ENCODE measurements at places on chromosomes 4 and X.

- DNase-seq: no peak
Measured at GRCh38 chr4:98581126-98581525, 77.3 kb downstream of the TSPAN5 start.

GRCh38 chr4:77074381-77074831 lies 1.4 kb downstream of the CCNI start:
- no peak for DNase-seq

GRCh38 chr4:95170176-95170575 lies 378.6 kb downstream of the UNC5C start:
- no peak for DNase-seq

- DNase-seq: no peak
Measured at GRCh38 chrX:44344687-44345086, 1.2 kb upstream of the EFHC2 start.

DNA sequence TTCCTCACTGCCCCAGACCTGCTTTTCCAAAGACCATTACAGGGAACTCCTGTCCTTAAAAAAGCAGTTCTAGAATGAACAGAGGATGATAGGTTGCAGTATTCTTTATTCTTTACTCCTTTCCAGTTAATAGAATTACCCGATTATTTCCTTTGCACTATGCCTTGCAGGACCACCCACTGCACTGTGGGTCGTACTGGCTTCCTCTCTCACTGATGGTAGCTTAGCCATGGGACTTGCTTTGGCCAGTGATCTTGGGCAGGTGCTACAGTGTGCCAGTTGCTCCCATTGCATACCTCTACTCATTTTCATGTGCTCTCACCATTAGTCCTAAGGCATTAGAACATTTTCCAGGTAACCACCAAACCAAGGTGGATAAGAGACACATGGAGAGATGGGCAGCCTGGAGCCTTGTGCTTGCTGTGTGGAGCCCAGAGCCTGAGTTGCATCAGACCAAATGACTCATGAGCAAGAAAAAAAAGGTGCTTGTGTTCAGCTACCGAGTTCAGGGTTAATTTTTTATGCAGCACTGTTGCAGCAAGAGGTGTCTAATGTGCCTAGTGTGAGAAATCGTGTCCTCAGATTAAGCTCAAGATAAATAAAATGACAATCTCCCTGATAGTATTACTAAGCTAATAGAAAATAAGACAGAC lies 7.6 kb upstream of the UNC5C start:
- DNase-seq: no peak

DNA sequence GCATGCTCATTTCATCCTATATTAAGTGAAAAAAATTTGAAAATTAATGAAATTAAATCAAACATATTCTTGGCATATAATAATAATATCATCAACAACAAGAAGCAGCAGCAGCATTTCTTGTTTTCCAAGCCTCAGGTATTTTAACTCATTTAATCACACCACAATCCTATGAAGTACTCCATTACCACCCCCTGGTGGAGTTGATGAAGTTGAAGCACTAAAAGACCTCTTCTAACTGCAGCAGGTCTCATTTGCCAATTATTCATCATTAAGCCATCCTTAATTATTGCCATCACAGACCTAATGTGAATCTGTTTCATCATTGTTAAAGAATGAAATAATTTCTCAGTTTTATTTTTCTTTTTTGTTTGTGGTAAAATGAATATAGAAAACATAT lies 801.4 kb upstream of the GRID2 start:
- no peak for DNase-seq

DNA sequence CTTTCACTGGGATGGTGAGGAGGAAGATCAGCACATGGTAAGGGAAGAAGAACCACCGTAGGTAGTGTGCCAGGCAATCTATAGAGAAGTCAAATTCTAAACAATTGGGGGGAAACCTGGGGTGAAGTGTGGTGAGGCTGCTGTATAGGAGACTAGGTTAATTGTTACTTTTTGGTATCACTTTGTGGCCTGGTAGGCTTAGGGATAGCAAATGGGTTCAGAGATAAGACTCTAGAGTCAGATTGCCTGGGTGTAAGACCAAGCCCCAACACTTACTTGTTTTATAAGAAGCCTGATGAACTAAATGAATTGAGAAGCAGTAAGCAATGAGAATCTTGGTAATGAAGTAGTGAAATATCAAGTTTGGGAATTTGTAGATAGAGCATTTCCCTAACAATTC lies 8.7 kb downstream of the SMAD1 start:
- no peak for DNase-seq

DNA sequence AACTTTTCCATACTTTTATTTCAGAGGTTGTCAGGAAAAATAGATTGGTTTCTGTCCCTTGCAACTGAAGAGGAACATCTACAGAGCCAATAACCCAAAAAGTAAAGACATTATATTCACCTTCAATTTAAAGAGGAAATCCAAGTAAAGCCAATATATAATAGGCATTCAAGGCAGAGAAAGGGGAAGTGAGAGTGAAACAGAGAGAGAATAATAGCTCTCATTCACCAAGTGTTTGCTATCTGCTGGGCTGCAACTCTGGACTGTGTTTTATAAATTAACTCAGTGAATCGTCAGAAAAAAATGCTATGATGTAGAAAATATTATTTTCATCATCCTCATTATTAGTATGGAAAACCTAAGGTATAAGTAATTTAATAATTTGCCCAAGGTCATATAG lies 448.5 kb downstream of the TRAM1L1 start:
- DNase-seq: no peak

DNA sequence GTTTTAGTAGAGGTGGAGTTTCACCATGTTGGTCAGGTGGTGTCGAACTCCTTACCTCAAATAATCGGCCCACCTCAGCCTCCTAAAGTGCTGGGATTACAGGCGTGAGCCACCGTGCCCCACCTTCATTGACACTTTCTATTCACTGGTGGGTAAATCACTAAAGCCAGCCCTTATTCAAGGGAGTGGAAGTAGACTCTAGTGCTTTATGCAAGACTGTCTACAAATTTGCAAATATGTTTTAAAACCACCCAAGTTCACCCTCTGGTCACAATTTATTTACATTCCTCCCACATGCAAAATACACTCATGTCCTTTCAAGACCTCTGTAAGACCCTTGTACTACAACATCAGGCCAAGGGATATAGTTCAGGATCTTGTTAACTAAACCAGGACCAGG lies 45.0 kb downstream of the SLC34A2 start:
- no peak for DNase-seq

GRCh38 chr4:78592088-78592783 lies 40.7 kb downstream of the ANXA3 start:
- no peak for DNase-seq

- no peak for DNase-seq
Measured at GRCh38 chrX:96455078-96455477, 229.6 kb upstream of the DIAPH2 start.

- no peak for DNase-seq
Measured at GRCh38 chrX:22345884-22346283, 73.2 kb downstream of the CBLL2 start.

DNA sequence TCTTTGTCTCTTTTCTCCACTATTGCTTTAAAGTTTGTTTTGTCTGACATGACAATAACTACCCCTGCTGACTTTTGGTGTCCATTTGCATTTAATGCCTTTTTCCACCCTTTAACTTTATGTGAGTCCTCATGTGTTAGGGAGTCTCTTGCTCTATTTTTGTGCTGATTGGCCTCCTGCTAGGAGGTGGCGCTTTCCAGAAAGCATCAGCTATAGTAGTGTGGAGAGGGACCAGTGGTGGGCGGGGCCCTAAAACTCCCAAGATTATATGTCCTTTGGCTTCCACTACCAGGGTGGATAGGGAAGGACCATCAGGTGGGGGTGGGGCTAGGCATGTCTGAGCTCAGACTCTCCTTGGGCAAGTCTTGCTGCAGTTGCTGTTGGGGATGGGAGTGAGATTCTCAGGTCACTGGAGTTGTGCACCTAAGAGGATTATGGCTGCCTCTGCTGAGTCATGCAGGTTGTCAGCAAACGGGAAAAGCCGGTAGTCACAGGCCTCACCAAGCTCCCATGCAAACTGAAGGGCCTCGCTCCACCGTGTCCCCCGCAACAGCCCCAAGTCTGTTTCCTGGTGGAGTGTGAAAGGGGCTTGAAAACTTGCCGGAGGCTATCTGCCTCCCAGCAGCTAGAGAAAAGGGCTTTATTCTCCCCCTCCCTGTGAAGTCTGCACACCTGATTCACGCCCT lies 156.3 kb downstream of the CPEB2 start:
- DNase-seq: no peak

GRCh38 chr4:996997-997374 lies 3.8 kb upstream of the SLC26A1 start:
- no peak for DNase-seq

DNA sequence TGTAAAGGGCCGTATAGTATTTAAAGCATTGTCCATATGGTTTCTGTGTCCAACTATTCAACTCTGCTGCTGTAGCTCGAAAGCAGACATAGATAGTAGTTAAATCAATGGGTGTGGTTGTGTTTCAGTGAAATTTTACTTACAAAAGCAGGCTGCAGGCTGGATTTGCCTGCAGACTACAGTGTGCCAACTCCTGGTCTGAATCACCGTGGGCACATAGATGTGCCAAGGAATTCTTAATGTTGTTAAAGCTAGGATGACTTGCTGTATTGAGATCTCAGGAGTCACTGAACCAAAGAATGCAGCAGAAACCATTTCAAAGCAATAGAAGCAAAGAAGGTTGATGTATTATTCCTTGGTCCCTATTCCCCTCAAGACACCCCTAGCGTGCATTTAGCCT lies 379.0 kb downstream of the STIM2 start:
- DNase-seq: no peak

DNA sequence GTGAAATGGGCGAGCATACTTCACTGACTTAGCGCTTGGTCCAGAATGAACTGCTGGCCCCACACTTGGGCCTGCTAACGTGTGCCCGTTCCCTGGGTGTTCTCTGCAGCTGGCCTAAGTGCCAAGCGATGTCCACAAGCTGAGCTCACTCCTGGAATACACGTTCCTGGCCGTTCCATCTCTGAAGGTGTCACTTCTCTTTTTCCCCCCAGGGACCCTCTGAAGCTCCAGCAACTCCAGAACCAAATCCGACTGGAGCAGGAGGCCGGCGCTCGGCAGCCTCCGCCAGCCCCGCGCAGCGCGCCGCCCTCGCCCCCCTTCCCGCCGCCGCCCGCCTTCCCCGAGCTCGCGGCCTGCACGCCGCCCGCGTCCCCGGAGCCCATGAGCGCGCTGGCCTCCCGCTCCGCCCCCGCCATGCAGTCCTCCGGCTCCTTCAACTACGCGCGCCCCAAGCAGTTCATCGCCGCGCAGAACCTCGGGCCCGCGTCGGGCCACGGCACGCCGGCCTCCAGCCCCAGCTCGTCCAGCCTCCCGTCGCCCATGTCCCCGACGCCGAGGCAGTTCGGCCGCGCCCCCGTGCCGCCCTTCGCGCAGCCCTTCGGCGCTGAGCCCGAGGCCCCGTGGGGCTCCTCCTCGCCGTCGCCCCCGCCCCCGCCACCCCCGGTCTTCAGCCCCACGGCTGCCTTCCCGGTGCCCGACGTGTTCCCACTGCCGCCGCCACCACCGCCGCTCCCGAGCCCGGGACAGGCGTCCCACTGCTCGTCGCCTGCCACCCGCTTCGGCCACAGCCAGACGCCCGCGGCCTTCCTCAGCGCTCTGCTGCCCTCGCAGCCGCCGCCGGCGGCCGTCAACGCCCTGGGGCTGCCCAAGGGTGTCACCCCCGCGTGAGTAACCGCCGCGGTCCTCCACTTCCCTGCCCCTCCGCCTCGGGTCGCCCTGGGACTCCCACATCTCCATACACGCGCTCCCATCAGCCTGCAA lies 132.3 kb downstream of the CBR4 start:
- DNase-seq: no peak

DNA sequence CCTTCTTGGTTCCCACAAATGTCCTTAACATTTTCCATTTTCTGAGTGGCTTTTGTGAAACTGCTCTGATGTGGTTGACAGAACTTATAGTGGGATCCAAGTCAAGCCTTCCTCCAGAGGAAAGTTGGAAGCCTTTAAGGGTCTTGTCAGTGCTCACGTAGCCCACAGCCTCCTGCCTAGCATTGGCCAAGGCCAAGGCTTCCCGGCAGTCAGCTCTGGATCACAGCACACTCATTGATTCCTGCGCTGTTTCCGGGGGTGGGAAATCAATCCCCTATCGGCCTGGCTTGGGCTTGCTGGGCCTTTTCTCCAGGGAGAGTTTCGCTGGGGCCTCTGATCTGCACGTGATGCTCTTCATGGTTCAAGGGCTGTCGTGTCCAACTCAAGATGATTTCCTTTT lies 76.1 kb downstream of the SLC9A6 start:
- DNase-seq: no peak

DNA sequence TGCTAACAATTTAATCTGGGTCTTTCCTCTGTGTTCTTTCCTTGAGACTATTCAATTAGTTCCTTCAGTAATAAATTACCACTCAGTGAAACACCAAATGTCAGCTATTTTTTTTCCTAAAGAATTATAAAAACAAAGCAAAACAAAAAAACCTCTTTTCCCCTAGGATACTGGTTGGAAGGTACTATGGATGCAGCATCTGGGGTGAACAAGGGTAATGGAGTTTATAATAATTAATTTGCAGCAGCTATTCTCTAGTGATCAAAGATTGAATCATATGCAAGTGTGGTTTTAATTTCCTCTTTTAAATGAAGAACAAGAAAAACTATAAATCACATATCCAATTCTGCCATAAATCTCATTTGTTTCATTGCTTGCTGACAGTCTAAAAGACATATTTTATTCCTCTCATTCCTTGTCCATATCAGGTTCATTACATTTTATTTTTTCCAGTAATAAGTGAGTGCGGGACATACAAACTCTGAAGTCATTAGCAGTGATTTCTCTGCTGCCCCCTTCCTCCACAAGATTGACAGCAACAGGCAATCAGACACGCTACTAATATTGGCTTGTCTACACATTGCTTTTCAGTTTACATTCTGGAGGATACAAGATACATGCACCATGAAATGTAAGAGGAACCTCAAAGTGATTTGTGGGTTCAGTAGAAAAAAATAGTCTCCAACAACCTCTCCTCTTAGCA lies 1093.4 kb upstream of the SLIT2 start:
- DNase-seq: no peak

GRCh38 chrX:117743469-117744251 lies 372.9 kb downstream of the KLHL13 start:
- peak; percentile 36 for DNase-seq
